ENCODE measurements at places on chromosomes 1 and 21. TPM values are rescaled to one million over a fixed set of nuclear protein-coding genes. Genes with fewer than 3 reads are reported as not detected.

Gene KCNC4
- total RNA-seq = 11.3 TPM

Gene NPHS2
- not detected for total RNA-seq

Gene CLDN17
- total RNA-seq = not detected

Gene C1QTNF12
- total RNA-seq = not detected

Gene ADAM30
- not detected for total RNA-seq

Gene KLHL20
- 33.1 TPM for total RNA-seq

Gene LCE2C
- total RNA-seq = not detected

Gene SPRR5
- not detected for total RNA-seq

Gene NUAK2
- 4.1 TPM for total RNA-seq

Gene NR0B2
- total RNA-seq = 15.1 TPM

Gene SDCCAG8
- total RNA-seq = 30.0 TPM

Gene TFF2
- total RNA-seq = not detected

Gene INKA2
- total RNA-seq = 0.78 TPM

Measured in adrenal gland (tissue), 19 donors.